Activated CD4-positive, alpha-beta T cell treated with anti-CD3 and anti-CD28 coated beads for 36 hours (primary cell): ENCODE measurements at places on chromosomes 5 and 9. TPM values are rescaled to one million over a fixed set of nuclear protein-coding genes. Genes with fewer than 3 reads are reported as not detected.

DNA sequence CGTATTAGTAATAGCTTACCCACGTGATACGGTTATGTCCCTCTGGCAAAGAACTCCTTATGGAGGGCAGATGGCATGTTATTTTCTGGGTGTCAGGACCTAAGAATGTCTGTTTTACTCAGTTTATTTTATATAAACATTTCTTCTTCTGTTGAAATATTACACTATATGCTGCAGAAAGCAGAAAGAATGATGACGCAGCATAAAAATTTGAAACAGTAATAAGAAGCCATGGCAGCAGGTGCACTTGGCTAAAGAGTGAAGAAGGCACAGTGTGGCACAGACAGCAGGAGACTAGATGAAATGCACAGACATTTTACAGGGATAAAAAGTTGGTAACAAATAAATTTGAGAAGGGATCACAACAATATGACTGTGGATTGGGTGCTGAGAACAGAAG lies 46.3 kb upstream of the CDH10 start:
- DNase-seq = no peak

DNA sequence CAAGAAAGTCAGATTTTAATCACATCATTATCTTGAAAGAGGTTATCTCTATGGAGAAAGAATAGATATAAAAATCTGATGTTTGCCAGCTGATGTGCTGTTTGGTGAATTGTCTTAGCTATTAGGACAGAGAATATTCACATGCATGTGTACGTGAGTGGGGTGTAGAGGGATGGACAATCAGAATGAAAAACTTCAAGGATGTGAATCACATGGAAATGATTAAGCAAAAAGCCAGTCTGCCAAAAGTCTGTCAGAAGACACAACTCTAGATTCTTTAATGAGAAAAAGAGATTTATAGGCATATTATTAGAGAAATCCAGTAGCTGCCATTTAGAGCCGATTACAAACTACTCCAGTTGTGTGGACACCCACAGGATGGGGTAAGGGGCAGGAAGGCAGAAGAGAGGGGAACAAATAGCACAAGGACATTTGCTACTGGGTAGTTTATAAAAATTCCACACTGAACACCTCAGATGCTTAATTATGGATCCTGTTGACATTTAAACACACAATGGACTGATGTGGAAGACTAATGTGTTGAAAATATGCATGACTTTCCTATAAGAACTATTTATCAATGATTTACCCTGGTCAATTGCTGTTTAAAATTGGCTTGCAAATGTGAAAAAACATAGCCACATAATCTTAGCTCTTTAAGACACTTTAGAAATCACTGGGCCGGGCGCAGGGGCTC lies 127.4 kb downstream of the PTTG1 start:
- DNase-seq = no peak

DNA sequence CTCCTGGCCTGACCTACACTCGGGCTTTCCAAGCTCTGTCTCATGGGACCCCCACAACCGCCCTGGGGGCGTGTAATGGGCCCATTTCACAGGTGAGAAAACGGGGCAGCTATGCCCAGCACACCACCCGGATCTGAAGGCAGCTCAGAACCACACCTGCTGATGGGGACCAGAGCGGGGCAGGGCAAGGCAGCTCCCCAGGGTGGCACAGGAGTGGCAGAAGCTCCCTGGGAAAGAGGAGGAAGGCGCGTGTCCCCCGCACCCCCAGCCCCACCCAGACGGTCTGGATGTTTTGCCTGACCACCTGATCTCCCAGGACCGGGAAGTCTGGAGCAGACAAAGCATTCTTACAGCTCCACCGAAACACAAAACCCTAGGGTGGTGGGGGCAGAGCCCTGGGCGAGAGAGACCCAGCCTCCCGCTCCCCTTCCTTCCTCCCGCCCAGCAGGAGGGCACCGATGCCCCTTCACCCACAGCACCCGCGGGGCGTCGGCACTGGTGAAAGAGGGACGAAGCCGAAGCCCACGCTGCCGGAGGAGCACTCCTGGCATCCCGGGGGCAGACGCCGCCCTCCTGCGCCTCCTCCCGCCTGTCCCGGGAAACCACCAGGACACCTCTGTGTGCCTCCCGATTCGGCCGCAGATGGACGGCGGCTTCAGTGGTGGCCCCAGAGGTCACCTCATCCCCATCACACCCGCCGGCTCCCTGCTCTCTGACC lies 14.5 kb downstream of the NOTCH1 start:
- DNase-seq = no peak

DNA sequence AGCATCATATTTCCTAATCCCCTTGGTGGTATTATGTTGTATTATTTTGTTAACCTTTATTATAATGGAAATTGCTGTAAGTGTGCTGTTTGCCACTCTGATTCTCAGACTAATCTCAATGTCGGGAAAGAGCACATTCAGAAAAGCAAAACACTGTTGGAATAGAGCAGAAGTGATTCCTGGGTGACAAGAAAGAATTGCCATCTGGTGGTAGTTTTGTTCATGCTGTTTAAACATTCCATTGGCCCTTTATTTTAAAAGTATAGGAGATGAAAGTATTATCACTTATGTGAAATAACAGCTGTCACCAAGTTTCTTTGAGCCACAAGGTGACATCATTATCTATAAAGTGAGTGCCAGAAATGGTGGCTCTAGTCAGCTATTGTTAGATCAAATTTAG lies 301.3 kb upstream of the SGCD start:
- DNase-seq = no peak

GRCh38 chr9:73133921-73134407 lies 17.7 kb upstream of the ANXA1 start:
- no peak for DNase-seq

DNA sequence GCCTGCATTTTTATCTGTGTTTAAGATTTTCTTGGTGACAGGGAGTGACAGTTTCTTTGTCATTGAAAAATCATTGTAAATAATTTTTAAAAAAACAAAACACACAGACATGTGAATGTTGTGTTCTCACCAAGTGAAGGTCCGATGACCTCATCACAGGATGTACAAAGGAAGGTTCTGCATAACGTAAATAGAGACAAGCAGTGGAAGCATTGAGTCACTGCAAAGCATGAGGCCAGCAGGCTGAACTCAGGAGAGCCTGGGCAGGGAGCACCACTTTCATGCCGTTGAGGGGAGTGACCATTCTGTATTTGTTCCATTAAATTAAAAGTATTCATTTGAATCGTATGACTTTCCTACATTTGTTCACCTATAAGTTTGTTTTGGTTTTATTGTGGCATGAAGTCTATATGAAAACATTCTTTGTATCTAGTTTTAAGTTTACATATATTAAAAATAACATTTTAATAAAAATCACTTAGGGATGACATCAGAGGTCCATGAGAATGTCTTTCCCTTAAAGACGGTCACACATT lies 70.4 kb upstream of the TLE1 start:
- no peak for DNase-seq

- no peak for DNase-seq
Measured at GRCh38 chr9:26954050-26954508, 2.1 kb upstream of the IFT74 start.

GRCh38 chr5:73183000-73183399 lies 10.0 kb downstream of the TMEM174 start:
- no peak for DNase-seq

- no peak for DNase-seq
Measured at GRCh38 chr9:133687856-133688761, 50.0 kb downstream of the SARDH start.

DNA sequence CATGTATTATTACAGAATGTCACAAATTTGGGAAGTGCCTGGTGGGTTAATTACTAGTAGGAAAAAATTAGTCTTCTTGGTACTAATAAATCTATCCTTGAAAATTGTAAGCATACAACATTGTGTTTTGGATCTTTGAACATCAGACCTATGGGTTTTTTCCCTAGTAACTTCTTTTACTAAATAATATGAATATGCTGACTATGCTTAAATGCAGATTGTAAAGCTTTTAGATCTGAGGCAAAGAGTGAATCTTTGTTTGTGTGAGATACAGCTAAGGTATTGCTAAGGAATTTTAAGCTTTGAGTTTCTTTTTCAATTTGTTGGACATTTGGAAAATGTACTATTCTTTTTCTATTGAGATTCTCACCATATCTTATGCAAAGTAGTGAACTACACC lies 390.6 kb upstream of the CCNH start:
- no peak for DNase-seq

- no peak for DNase-seq
Measured at GRCh38 chr5:42837601-42838000, 25.9 kb upstream of the SELENOP start.

DNA sequence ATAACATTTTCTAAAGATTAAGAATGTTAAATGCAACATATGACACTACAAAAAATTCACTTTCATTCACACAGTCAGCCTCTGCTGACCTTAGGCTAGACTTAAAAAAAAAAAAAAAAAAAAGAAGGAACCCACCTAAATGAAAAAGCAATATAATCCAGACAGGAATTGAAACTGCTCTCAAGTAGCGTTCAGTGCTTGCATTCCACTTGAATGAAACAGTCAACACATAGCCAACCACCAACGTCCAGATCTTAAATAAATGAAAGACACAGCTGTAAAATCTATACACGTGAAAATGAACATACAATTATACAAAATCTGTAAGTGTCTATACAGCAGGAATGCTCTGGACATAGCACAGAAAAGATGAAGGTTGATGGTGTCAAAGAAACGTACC lies 11.4 kb downstream of the TMEM245 start:
- DNase-seq = no peak

GRCh38 chr5:34603378-34603777 lies 52.8 kb upstream of the RAI14 start:
- no peak for DNase-seq

DNA sequence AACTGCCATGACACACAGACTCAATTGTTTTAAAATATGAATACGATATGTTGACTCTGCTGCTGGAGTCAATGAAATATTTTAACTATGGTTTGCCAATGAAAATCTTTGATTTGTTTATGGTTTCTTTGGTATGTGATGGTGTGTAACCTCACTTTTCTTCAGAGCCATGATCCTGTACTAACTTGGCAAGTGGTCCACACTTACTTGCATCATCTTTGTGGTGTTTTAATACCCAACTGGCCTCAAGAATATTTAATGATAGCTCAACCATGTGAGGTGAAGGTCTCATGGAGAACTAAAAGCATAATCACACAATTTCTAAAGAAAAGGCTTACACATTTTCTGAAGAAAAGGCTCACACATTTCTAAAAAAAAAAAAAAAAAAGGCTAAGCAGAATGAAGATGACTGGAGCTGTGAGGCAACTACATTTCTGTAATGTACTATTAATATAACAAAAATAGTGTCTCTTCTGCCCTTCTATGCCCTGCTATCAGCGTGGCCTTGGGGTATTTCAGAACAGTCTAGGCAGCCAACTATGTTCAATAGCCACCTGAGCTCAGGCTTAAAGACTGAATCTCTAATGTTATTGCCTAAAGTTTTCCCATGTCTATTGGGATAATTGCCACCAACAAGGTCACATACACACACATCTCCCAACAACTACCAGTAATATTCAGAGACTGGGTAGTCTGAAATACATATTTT lies 395.0 kb downstream of the MLLT3 start:
- DNase-seq = no peak

- no peak for DNase-seq
Measured at GRCh38 chr5:123037104-123037418, 536 bp upstream of the PPIC start.

DNA sequence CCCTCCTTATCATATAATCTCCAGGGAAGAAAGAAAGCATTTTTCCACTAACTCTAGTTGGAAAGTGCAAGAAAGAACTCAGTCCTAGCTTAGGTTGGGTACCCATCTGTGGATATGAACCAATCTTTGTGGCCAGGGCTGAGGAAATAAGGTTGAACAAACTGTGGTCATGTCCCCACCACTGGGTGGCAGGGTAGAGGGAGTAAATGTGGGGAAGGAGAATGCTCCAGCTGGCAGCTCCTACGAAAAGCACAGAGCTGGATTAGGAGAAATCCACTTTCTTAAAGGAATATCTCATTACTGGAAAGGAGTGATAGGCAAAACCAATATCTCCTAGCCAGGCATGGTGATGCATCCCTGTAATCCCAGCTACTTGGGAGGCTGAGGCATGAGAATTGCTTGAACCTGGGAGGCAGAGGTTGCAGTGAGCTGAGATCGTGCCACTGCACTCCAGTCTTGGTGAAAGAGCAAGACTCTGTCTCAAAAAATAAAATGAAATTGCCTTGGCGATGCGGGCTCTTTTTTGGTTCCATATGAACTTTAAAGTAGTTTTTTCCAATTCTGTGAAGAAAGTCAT lies 175.1 kb downstream of the CCDC192 start:
- peak; percentile 36 for DNase-seq

- DNase-seq = no peak
Measured at GRCh38 chr9:567747-568305, 273.7 kb upstream of the DMRT1 start.

F2RL2 gene
- total RNA-seq = not detected

- DNase-seq = peak; percentile 95
Measured at GRCh38 chr9:129202613-129203555, 24.8 kb upstream of the IER5L start.

DNA sequence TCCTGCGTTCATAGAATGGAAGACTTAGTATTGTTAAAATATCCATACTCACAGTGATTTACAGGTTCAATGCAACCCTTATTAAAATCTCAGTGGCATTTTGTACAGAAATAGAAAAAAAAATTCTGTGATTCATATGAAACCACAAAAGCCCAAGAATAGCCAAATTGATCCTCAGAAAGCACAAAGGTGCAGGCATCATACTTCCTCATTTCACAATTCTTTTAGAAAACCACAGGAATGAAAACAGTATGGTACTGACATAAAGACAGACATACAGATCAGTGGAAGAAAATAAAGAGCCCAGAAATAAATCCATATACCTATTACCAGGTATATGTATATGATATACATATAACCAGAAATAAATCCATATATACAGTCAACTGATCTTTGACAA lies 86.8 kb upstream of the MEGF10 start:
- no peak for DNase-seq

DNA sequence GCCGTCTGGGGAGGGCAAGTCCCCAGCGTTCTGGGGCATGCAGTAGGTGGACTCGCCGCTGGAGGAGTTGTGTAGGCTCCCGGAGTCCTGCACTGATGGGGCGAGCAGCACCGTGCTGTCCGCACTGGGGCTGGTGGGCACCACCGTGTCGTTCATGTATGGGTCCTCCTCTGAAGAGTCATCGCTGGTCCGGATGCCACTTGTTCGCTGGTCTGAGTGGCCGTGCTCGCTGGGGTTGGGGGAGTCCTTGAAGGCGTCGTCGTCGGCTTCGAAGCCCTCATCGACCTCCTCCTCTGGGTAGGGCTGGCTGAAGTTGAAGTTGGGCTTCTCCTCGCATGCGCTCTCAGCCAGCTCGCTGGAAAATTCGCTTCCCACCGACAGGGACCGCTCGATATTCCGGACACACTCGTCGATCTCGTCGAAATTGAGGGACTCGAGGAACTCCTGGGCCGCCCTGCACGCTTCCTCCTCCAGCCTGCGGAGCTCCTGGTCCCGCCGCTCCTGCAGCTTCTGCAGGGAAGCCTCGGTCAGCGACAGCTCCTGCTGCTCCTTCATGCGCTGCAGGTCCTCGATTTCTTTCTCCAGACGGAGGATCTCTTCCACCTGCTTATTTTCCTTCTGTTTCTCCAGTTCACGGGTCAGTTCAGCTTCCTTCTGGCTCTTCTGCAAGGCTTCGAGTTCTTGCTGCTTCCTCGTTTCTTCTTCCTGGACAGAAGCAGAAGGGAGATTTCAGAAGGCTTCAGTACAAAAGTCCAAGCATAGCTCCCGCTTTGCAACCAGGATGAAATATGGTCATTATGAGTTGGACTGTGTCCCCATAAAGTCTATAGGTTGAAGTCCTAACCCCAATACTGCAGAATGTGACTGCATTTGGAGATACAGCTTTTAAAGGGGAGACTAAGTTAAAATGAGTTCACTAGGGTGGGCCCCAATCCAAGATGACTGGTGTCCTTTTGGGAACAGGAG lies 84.6 kb upstream of the RETREG1 start:
- no peak for DNase-seq

GRCh38 chr9:16031971-16032370 lies 479.1 kb downstream of the CCDC171 start:
- no peak for DNase-seq
